ENCODE measurements at places on chromosomes 4 and X. TPM values are rescaled to one million over a fixed set of nuclear protein-coding genes. Genes with fewer than 3 reads are reported as not detected.

GRCh38 chr4:137226900-137227299 is 305.4 kb downstream of the PCDH18 start:
- DNase-seq: peak; percentile 16

DNA sequence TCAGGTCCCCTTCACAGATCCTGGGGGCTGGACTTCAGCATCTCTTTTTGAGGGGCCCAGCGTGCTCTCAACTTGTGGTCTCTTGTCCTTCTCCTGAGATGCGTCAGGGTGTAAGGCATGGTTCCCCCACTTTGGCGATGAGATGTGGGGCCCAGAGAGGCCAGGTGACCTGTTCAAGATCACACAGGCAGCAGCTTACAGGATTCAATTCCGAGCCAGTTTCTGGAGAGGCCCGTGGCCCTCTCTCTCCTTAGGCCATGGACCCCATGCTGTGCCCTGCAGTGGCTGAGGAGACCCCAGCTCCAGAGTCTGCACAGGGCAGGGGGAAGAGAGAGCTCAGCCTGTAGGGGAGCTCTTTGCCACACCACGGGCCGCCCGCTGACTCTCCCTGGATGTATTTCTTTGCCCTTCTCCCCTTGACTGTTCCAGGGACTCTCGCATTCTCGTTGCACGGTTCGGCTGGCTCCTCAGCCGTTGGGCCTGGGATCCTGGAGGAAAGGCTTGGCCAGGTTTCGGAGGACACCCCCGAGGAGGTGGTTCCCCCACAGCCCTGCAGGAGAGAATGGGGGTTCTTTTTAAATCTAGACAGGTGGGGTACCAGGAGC is 18.6 kb downstream of the NSG1 start:
- no peak for DNase-seq

The SLC39A8 gene
- 13.2 TPM for total RNA-seq

DNA sequence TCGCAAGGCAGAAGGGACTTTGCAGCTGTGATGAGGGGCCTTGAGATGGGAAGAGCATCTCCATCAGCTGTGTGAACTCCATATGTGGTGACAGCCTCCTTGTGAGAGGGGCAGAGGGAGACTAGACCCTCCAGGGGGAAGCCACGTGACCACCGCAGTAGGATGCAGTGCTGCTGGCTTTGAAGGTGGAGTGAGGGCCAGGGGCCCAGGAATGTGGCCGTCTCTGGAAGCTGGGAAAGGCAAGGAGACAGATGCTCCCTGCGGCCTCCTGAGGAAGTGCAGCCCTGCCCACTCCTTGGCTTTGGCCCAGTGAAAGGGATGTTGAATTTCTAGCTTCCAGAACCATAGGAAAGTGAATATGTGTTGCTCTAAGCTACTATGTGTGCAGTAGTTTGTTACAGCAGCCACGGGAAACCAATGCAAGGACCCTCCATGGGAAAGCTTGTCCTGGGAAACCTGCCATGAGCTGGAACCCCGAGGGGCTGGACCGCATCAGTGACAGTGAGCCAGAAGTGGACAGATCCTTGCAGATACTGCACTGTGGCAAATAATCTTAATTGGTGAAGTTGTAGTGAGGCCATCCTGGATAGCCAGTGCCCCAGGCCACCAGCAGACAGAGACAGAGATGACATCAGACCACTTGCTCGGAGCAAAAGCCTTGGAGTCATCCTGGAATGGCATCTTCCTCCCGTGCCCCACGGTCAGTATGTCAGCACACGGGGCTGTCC is 35.4 kb upstream of the SORCS2 start:
- no peak for DNase-seq

- DNase-seq: peak; percentile 59
These were observed 55.3 kb downstream of the PALLD start for GRCh38 chr4:168551945-168552695.

- no peak for DNase-seq
These were observed at the start of gene ODAPH for GRCh38 chr4:75555294-75556164. TSS of gene ODAPH (plus strand) at chr4:75556066. CDS start at chr4:75556083, 17 bp downstream.

DNA sequence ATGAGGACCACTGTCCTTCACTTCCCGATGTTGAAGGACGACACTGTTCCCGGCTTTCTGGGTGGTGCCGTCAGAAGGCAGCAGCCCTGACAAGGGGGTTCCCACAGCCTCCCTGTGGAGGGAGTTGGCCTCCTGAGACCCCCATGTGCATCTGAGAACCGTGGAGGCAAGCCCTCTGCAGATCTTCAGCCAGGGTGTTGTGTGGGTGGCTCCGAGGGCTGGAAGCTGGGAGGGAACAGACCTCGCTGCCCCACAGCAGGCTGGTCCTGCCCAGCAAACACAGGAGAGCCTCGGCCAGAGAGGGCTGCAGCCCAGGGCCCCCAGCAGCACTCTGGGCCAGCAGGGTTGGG is 16.2 kb downstream of the DGKQ start:
- no peak for DNase-seq

- DNase-seq: no peak
These were observed 84.7 kb upstream of the RPA4 start for GRCh38 chrX:96798982-96799381.
